ENCODE measurements at places on chromosomes 5 and 9. TPM values are rescaled to one million over a fixed set of nuclear protein-coding genes. Genes with fewer than 3 reads are reported as not detected.

The SLC34A1 gene
- polyA plus RNA-seq, result not detected

The FOXD4 gene
- polyA plus RNA-seq, result not detected

The ANKRD18A gene
- polyA plus RNA-seq, result not detected

The GPR150 gene
- polyA plus RNA-seq, result not detected

The GGTA1 gene
- polyA plus RNA-seq, result 0.64 TPM

The ZBED3 gene
- 0.29 TPM for polyA plus RNA-seq

The MUSK gene
- polyA plus RNA-seq, result not detected

The ABO gene
- not detected for polyA plus RNA-seq

The GBGT1 gene
- polyA plus RNA-seq, result 4.0 TPM

The OR1J4 gene
- polyA plus RNA-seq, result not detected

The TTC16 gene
- polyA plus RNA-seq, result not detected

The PCDHGB3 gene
- polyA plus RNA-seq, result not detected

The SMIM33 gene
- polyA plus RNA-seq, result not detected

The FABP6 gene
- polyA plus RNA-seq, result not detected

The PRUNE2 gene
- not detected for polyA plus RNA-seq

The C1QTNF3 gene
- polyA plus RNA-seq, result 0.51 TPM

The FAM240B gene
- polyA plus RNA-seq, result not detected

The TMEM252 gene
- polyA plus RNA-seq, result not detected

Data from naive B cell (primary cell).